Stimulated activated naive CD4-positive, alpha-beta T cell (primary cell): ENCODE measurements at places on chromosomes 13 and 19.

GRCh38 chr13:110017379-110017778 is 231.0 kb upstream of the IRS2 start:
- DNase-seq = no peak

DNA sequence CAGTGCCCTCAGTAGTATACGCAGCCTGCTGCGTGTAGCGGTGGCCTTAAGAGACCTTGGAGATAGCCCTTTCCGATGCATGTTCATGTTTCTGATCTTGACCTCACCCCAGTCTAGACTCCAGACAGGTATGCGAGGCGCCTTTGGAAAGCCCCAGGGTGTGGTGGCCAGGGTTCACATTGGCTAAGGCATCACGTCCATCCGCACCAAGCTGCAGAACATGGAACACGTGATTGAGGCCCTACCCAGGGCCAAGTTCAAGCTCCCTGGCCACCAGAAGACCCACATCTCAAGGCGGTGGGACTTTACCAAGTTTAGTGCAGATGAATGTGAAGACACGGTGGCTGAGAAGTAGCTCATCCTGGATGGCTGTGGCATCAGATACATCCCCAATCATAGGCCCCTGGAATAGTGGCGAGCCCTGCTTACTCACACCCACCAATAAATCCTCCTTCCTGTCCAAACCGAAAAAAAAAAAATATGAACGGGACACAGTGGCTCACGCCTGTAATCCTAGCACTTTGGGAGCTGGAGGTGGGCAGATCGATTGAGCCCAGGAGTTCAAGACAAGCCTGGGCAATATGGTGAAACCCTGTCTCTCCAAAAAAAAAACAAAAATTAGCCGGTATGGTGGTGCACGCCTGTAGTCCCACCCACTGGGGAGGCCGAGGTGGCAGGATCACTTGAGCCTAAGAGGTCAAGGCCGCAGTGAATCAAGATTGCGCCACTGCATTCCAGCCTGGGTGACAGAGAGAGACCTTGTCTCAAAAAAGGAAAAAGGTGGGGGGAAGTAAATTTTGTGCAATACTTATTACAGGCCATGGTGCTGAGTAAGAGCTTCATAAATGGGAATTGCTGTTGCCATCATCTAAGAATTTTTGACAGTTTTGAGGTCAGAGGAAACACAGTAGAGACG is 12.4 kb upstream of the CBLC start:
- DNase-seq = no peak

DNA sequence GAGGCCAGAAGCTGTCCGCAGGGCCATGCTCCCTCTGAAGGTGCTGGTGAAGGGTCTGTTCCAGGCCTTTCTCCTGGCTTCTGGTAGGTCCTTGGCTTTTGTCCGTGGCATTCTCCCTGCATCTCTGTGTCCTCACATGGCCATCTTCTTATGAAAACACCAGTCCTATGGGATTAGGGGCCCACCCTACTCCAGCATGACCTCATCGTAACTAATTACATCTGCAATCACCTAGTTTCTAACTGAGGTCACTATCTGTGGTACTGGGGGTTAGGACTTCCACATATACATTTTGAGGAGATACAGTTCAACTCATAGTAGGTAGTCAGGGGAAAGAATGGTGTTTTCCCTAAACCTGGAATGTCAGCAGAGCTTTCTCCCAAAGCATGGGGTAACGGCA is 3.1 kb downstream of the C13orf42 start:
- no peak for DNase-seq

GRCh38 chr13:44132710-44133109 is 240.9 kb upstream of the SERP2 start:
- no peak for DNase-seq

DNA sequence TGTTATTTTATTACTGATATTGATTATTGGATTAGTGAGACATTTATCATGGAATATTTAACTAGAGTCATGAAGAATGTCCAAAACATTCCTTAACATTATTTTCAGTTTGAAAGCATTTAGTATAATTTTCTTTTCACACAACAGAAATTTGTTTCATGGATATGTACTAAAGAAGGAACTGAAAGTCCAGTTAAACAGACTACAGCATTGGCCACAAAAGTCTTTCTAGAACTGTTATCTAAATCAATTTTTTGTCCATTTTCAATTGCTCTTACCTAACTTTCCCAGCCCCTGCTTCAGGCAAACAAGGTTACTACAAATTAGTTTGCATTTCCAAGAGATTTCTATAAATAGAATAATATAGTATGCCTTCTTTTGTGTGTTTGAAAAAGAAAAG is 1018.0 kb upstream of the PCDH20 start:
- no peak for DNase-seq

DNA sequence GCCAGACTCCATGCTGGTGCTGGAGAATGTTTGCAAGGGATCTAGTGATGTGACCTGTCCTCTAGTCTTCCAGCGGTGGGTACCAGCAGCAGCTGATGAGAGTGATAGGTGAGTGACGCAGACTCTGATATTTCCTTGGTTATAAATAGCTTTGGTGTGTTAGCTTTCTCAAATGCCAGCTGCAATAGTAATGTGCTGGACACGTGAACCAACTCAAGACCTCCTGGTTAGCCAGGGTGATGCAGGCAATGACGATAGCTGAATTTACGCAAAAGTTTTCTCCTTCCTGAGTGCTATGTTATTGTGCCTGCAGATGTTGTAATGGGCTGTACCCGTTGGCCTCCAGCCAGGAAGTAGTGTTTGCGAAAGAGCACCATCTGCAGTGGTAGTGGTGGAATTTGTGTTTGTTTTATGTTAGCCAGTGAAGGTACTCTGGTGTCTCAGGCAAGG is 129.5 kb downstream of the CYSLTR2 start:
- DNase-seq = no peak

DNA sequence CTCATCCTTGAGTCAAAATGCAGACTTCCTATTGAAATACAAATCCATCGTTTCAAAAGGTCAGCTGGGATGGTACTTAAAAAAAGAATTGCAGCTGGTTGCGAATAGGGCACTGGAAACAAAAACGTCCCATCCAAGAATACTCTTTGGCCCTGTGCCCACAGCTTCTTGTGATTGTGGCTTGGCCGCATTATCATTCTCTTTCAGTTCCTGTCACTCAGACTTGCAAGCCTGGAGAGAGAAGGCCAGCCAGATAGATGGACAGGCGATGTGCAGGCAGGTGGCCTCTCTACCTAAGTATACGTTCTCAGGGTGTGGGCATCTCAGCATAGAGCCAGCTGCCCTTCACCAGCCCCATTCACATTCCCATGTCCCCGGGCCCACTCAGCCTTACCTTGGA is 208.5 kb upstream of the ZNF536 start:
- DNase-seq = no peak

DNA sequence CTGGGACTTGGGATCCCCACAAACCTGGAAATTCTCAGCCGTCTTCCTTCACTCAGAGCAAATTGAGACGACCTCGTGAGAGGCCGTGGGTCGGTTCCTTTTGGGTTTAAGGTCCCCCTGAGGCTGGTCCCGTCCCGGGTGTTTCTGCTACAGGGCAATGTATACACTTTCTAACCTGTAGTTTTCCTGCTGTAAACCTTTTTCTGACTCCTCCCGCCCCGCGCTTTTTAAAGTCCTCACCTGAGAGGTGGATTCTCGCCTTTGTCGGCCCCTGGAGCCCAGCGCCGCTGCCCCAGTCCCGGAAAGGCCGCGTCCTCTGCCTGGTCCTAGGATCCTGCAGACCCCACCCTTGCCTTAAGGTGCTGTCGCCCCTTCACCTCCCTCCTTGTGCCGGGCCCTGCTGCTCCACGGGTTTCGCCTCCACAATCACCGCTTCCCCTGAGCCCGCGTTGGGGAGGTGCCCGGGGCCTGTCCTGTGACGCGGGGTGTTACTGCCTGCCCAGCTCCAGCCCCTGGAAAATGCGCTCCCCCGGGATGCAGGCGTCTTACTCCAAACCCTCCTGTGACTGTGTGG is 391 bp downstream of the ZNF761 start:
- no peak for DNase-seq

DNA sequence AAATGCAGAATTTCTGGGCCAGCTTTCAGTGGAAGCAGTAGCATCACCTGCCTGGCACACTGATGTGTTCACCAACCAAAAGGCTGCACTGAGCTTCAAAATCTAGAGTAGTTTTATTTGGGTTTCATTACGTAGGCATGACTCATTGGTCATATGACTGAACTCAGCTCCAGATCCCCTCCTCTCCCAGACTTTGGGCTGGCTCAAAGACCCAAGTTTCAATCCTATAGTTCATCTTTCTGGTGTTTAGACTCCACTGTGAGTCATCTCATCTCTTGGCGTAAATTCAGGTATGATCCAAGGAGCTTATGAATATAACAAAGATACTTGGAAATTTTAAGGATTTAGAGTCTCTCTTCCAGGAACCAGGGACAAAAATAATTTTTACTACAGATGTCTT is 17.7 kb downstream of the ZMYM5 start:
- no peak for DNase-seq

DNA sequence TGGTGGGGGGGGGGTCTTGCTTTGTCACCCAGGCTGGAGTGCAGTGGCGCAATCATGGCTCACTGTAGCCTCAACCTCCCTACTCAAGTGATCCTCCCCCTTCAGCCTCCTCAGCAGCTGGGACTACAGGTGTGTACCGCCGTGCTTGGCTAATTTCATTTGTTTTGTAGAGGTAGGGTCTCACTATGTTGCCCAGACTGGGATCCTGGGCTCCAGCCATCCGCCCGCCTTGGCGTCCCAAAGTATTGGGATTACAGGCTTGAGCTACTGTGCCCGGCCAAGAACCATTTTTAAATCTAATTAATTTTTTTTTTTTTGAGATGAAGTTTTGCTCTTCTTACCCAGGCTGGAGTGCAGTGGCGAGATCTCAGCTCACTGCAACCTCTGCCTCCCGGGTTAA is 18.2 kb upstream of the JUND start:
- DNase-seq = no peak

DNA sequence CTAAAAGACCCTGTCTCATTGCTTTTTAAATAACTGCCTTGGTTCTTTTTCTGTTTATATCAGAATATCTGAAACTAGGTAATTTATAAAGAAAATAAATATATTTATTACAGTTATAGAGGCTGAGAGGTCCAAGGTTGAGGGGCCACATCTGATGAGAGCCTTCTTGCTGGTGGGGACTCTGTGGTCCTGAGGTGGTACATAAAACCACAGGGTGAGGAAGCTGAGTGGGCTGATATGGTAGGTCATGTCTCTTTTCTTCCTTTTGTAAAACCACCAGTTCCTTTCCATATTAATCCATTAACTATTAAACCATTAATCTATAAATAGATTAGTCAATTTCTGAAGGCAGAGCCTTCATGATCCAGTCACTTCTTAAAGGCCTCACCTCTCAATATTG is 109.5 kb upstream of the SPRY2 start:
- DNase-seq = no peak

- no peak for DNase-seq
Measured at GRCh38 chr19:32876919-32877285, 7.3 kb upstream of the SLC7A9 start.

- DNase-seq = no peak
Measured at GRCh38 chr13:20206065-20206697, 13.4 kb upstream of the GJB2 start.

GRCh38 chr13:71789693-71790329 is 77.2 kb downstream of the DACH1 start:
- no peak for DNase-seq

DNA sequence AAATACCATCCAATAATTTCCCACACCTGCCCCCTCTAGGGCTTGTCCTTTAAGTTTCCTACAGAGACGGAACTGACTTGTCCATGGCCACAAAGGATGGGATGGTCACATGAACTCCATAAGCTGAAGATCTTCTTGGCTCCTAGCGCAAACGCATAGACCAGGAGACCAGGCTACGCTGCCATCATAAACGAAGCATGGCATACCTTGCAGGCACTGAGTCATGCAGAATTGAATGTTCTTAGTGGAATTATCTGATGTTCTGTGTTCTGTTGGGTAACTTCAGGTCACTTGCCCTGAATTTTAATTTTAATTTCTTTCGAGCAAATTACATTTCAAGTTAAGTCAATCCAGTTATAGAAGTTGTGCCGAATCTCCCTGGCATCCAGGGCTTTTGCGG is 96.4 kb upstream of the STARD13 start:
- DNase-seq = no peak

DNA sequence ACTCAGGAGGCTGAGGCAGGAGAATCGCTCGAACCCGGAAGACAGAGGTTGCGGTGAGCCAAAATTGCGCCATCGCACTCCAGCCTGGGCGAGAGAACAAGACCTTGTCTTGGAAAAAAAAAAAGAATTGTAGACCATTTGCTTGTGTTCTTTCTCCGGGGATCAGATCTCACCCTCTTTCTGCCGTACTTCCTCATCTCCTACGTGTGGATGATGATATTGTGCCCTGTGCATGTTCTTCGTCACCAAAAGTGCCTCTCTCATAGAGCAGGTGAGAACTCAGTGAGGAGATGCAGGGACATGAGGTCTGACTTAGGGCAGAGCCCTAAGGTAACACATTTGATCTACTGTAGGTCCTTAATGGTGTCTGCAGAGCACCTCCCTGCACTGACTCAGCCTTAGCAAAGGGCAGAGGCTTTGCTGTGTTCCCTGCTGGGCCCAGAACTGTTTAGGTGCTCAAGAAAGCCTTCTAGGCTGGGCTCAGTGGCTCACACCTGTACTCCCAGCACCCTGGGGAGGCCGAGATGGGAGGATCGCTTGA is 1.3 kb downstream of the APOC2 start:
- DNase-seq = no peak

GRCh38 chr19:11035441-11036377 is 53.6 kb upstream of the LDLR start:
- peak; percentile 76 for DNase-seq

DNA sequence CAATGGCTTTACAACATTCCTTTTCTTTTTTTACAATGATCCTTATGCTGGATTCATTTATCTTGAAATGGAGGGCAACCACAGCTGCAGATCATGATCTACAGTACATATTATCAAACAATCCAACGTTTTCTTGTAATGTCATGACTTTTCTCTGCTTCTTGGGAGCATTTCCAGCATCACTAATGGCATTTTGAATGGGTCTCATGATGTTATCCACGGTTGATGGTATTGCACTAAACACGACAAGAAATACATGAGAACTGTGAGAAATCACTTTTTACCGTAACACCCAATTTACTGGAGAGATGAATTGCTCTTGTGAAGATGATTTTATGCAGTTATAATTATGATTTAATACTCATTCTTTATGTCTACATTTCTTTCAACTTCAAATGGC is 16.2 kb upstream of the ACOD1 start:
- DNase-seq = no peak

DNA sequence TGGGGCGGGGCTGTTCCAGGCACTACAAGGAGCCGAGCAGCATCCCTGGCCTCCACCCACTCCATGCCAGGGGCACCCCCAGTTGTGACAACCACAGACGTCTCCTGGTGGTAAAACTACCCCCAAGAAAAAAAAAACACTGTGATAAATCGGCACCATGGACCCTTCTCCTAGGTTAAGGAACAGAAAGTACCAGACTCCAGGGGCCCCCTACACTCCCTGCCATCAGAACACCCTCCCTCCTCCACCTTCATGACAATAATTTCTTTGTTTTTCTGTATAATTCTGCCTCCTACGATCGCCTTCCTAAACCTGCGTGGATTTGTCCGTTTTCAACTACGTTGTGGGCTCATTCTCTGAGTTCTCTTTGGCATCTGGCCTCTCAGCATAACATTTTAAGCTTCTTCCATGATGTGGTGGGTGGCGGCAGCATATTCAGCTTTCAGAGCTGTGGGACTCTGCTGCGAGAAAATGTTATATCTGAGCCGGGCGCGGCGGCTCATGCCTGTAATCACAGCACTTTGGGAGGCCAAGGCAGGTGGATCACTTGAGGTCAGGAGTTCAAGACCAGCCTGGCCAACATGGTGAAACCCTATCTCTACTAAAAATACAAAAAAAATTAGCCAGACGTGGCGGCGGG is 8.6 kb downstream of the TLE2 start:
- DNase-seq = no peak
